ENCODE measurements at places on chromosomes 2 and 18.

DNA sequence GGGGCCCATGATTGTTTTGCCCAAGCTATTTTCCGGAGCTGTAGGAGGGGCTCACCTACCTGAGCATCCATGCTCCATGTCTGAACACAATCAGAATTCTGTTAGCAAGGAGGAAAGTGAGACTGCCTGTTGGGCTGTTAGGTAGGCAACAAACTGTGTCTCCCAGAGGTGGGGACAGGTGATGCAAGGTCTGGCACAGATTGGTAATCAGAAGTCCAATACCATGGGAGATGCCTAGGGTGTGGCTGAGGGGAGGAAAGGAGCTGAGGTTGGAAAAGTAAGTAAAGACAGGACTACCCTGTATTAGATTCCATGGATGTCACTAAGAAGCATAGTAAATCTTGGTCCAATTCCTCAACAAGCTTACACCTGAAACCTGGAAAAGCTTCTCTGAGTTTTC, 3.0 kb downstream of the LYPD6B start:
- no peak for DNase-seq

- no peak for DNase-seq
These were observed 298.4 kb upstream of the ZNF521 start for GRCh38 chr18:25650201-25650941.

DNA sequence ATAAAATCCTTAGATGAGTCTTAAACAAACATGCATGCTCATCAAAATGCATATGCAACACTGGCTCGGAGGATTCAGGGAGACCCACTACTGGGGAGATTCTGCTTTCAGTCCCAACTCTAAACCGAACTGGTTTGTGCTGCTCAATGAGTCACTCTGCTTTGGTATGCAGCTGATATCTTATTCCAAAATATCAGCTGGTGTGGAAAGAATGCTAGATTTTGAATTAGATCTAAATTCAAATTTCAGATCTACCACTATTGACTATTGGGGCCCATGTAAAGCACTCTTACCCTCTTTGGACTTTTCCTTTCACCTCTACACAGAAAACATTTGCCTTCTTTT, 39.2 kb upstream of the TTN start:
- no peak for DNase-seq

DNA sequence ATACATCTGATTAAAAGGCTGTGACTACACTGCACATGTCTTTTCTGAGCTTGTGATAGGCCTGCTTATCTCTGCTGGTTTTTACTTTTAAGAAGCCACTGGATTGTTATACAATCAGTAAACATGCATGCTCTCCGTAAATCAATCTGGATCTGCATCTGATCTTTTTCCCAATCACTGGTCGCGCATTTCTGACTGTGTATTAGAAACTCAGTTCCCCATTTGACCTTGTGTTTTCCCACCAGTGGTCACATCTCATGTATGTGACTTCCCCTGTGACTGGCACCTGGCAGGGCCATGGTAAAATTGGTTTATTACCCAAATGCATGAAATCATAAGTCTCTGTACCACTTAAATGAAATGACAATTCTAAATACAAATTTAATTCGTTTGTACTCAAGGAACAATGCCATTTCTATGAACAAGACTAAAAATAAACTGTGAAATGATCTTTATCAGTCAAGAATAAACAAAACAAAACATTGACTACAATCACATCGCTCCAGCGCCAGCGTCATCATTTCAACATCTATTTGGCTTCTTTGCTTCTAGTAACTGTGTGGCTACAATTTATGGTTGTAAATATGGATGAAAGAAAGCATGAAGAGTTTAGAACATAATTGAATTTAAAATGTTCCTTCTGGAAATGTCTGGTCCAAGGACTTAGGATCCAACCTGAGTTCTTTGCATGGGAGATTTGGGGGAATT, 396.6 kb upstream of the TRIB2 start:
- DNase-seq: no peak

GRCh38 chr2:189798312-189799029, 14.2 kb downstream of the PMS1 start:
- DNase-seq: no peak

All from thymus (tissue), 14 donors.